Stimulated activated CD4-positive, alpha-beta T cell treated with anti-CD3 and anti-CD28 coated beads, Interleukin-1b, Interleukin-23, amount 100 ng/mL, for 24 hours (primary cell): ENCODE measurements at places on chromosomes 4 and X.

DNA sequence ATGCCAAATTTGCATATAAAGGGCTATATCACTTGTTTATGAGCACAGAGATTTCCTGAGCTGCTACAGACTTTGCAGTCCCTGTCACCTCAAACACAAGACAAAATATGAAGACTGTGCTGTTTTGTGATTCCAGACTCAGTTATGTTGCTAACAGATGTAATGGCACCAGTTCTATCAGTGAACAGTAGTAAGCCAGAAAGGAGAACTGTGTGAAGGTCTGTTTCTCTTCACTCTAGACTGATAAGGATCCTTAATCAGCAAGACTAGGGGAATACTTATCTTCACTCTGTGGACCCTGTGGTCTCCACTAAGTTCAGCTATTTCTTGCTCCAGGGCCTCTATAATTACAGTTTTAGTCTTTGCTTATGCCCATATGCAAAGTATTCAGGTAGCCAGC, 82.7 kb downstream of the ANXA5 start:
- DNase-seq = no peak

DNA sequence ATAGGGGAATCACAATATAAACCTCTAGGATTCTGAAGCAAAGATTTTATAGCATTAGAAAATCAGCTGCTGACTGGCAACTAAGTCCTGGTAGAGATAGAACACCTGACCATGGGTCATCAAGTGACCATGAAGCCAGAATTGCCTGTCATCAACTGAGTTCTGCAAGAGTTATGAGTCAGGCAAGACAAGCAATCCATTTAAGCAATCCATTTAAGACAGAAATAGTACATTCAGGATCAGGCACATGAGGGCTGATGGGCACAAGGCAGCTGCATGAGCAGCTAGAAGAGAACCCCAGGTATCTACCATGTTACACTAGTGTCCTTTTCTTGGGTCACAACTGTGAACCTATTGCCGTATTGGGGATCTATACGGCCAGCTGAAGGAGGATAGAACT, 98.9 kb downstream of the SPRY1 start:
- DNase-seq = no peak

- no peak for DNase-seq
Measured at GRCh38 chrX:48802089-48802904, 430 bp downstream of the HDAC6 start.

- DNase-seq = no peak
Measured at GRCh38 chr4:157824021-157824420, 348.8 kb downstream of the GASK1B start.

- no peak for DNase-seq
Measured at GRCh38 chrX:38574858-38575257, 13.5 kb downstream of the TSPAN7 start.

GRCh38 chr4:145626623-145626982, 7.4 kb downstream of the MMAA start:
- DNase-seq = no peak

GRCh38 chr4:71978210-71978835, 53.5 kb upstream of the NPFFR2 start:
- DNase-seq = no peak

- DNase-seq = no peak
Measured at GRCh38 chr4:74886484-74886883, 46.4 kb upstream of the PARM1 start.

- DNase-seq = no peak
Measured at GRCh38 chr4:186767794-186768193, 44.1 kb upstream of the FAT1 start.

DNA sequence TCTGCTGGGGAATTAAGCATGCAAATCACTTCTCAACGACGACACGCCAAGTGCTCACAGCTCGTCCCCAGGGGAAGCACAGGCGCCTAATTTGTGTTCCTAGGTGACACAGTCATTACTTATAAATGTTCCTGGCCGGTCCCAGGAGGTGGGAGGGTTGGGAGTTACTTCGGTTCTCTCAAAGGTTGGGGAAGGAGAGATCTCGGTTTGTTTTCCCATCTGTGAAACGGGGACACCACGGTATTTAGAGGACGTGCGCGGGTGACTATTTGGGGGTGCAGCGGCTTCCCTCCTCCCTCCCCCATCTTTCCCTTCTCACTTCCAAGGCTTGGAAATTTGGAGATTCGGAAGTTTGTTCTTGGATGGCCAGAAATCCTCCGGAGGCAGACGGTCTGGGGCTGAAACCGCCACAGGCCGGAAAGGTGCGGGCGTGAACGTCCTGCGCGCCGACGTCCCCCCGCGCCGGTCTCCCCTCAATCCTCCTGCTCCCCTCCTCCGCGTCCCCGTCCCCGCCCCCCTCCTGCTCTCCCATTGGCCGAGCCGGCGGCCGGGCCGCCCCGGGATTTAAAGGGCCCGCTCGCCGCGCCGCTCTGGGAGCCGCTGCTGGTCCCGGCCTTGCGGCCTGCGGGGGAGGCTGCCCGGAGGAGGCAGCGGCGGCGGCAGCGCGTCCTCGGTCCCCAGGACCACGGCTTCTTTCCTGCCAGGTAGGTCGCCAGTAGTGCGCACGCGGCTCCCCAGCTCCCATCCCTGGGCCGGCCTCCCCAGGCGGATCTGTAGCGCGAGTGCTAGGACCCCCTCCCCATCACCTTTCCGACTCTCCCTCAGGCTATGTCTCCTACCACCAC, at the start of gene PORCN:
PORCN (plus strand) TSS at position 593 of the 845 bp plus-strand sequence. CDS start 829 bp downstream, outside the sequence.
- DNase-seq = peak; percentile 72

DNA sequence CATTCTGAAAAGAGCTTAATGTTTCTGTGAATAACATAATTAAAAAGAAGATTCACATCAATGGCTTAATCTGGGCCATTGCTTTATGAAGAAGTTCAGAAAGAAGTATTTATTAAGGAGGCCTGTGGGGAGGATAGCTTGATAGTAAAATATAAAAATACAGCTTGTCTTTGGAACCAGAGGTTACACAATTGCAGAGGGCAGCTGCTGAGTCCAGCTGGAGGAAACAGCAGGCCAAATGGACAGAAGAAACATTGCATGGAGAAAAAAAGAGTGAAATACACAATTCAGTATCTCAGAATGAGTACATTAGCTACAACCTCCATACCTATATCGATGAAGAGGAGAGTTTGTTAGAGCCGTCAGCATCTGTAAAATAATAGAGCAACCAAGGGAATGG, 148.0 kb upstream of the NPY2R start:
- DNase-seq = no peak

DNA sequence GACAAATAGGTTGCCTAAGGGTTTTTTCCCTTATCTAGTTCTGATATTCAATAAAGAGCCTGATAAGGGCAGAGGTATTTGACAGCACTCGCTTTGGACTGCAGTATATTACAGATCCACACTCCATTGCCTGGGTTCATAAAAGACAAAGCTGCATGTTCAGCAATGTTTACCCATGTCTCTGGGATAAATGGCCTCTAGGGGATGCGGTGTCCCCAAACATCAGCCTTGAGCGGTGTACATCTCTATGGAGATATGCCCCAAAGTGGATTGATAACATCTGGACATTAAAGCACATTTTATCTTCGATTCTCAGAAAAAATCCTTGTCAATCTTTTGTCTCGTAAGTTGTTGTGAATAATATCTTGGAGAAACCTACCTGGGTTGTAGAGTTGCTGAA, 660.8 kb upstream of the AADAT start:
- no peak for DNase-seq

DNA sequence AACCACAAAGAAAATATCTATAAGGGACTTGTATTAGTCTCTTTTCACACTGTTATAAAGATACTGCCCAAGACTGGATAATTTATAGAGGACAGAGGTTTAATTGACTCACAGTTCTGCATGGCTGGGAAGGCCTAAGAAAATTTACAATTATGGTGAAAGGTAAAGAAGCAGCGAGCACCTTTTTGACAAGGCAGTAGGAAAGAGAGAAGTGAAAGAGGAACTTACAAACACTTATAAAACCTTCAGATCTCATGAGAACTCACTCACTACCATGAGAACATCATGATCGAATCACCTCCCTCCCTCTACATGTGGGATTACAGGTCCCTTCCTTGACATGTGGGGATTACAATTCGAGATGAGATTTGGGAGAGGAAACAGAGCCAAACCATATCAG, 856.0 kb downstream of the TRAM1L1 start:
- DNase-seq = no peak

GRCh38 chr4:13640149-13640940, 12.8 kb upstream of the BOD1L1 start:
- DNase-seq = no peak

DNA sequence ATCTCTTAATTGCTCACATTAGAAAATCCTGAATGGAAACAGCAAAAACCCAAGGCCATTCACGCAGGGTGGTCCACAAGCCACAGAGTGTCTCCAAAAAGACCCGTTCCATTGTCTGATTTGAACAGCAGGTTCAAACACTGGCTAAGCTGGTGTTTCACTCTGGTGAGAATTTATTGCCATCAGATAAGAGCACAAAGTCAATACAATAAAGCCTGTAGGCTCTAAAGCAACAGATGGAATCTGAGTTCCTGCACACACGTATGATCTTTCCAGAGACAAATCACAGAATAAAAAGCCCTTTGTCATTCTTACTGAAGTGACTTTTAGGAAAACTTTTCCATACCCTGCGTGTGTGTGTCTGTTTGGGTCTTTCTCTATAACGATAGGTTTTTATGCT, 5.1 kb upstream of the SFRP2 start:
- DNase-seq = no peak

DNA sequence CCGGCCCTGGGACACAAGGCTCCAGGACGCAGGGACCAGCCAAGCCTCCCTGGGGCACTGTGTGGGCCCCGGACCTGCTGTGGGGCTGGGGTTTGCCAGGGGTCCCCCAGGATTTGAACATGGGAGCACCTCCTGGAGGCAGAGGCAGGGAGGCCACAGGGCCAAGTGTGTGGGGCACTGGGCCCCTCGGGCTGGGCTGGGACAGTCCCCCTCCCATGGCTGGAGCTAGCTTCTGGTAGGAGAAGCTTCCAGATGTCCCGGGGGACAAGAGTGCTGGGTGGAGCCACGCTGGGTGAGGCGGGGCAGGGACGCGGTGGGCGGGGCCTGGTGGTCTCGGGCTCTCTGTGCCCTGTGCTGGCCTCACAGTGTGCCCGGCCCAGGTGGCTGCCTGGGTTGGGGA, 18.6 kb downstream of the FGFRL1 start:
- no peak for DNase-seq
